Osteoblast (primary cell): ENCODE measurements at places on chromosomes 7 and 10. TPM values are rescaled to one million over a fixed set of nuclear protein-coding genes. Genes with fewer than 3 reads are reported as not detected.
A peak's percentile ranks its signal among the peaks of the same experiment; 100 is the strongest.

DNA sequence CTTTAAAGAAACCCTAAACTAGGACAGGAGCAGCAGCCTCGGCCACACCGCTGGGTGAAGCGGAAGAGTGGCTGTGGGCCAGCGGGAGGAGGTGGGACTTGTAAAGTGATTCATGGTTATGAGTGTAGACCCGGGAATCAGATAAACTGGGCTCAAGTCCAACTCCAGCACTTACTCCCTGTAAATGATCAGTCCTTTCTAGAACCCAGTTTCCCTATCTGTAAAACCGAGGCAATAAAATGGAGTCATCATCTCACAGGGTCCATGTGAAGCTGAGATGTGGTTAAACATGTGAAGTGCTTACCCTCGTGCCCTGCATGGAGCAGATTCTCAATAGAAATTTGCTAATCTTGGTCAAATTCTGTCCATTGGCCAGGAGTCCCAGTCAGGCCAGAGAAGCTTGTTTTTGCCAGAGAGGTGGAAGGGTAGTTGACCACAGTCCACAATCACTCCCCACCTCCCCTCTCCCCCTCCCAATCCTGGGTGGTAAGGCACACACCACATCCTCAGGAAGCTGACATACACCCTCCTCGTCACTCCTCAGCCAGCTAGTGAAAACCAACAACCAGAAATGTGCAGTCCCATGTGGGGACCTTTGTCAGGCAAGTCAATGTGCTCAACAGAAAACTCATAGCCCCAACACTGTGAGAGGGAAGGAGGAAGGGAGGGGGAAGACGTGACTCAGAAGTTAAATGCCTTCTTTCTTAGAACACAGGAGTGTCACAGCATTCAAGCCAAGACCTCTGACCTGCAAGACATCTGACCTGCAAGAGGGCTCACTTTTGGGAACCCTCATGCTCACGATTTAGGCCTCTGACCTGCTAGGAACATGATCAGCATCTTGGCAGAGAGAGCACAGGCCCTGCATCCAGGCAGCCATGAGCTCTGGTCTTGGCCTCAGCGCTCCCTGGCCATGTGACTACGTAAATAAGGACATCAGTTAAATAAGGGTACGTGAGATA, 145.1 kb downstream of the PLXNA4 start:
- H3K4me1 ChIP-seq: peaks cover 24% of the 10 kb centered on the region
- peak overlapping the region; percentile 74 for H3K27ac ChIP-seq
- peak; percentile 94 for DNase-seq
- no peaks in the 10 kb centered on the region for H3K36me3 ChIP-seq
- peak overlapping the region; percentile 27 for H3K4me3 ChIP-seq

- peaks cover 56% of the 10 kb centered on the region for H3K36me3 ChIP-seq
- H3K27me3 ChIP-seq: no peaks in the 10 kb centered on the region
- no peak overlapping the region for H3K27ac ChIP-seq
These were observed 28.7 kb upstream of the SLC29A3 start for GRCh38 chr10:71290331-71290730.

GRCh38 chr7:105715528-105715927, 134.2 kb upstream of the EFCAB10 start:
- H3K27ac ChIP-seq: no peak overlapping the region
- H3K27me3 ChIP-seq: no peaks in the 10 kb centered on the region
- DNase-seq: peak; percentile 39
- no peaks in the 10 kb centered on the region for H3K36me3 ChIP-seq
- H3K4me1 ChIP-seq: peaks cover 12% of the 10 kb centered on the region

KCNH2 gene
- not detected in 2 replicates for total RNA-seq

STEAP2 gene
- total RNA-seq: 9.8 and 18.6 TPM in 2 replicates

LEP gene
- under 0.01 and 0.36 TPM in 2 replicates for total RNA-seq
